ENCODE measurements at places on chromosomes 6 and 20.

DNA sequence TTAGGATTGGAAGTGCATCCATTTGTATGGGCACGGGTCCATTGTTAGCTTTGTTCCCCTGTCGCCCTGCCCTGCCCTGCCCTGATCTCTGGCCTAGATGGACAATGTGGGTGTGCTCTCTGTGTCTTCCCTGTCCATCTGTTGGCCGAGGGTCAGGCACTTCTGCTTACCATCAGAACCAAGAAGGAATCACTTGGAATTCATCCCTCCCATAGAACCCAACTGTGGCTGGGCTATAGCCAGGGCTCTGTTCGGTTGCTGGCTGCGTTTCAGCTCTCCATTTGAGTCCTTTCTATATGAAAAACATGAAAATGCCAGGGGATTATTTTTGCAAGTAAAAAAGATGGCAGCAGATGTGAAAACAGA is 26.6 kb upstream of the TULP4 start:
- DNase-seq: no peak

- no peak for DNase-seq
Measured at GRCh38 chr6:117409420-117409819, 16.3 kb downstream of the ROS1 start.

DNA sequence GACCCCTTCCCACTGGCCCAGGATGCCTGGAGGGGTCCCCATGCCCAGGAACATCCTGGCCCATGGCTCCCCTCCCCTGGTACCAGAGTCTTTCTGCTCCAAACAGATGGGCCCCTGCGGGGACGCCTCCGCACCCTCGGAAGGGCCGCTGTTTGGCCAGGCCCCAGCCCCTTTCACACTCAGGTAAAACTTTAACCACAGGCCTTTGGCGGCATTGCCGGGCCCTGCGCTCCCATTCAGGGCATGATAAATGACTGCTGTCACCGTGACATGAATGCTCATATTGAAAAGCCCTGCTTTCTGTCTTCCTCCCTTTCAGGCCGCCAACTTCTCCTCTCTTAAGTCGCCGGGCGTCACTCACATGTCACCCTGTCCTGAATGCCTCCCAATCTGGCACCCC is 141.5 kb upstream of the TOP1 start:
- no peak for DNase-seq

DNA sequence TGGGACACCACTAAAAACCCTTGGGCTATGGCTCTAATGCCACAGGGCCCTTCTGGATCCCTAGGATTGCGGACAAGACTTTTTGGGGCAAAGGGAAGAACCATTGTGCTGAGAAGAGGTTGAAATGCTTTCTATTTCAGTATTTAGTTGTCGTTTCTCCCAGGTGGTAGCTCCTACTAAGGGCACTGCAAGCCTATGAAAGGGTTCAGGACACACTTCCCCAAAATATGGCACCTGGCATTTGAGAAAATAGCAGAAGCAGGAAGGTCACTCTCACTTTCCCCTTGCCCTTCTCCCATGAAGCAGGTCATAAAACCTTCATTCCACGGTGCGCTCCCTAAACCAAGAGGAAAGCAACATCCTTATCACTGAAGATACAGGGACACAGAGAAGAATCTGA is 125.4 kb upstream of the GPR6 start:
- DNase-seq: no peak

DNA sequence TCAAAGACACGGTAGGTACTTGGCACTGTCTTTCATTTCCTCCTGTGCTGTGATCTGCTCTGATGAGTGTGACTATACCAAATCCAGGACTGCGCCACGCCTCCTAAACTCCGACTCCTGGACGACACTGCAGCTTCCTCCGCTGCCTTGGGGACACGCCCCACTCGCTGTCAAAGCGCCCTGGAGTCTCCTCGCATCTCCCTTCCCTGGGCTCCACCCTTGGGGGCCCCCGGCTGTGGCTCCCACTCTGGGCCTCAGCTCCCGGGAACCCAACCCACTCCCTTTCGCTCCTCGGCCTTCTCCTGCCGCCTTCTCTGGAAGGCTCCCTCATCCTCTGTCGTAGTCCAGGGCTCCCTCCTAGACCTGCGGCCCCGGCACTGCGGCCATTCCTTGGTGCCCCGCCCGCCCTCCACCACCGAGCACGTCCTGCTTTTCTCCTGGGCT is 61.2 kb downstream of the RSPH3 start:
- DNase-seq: no peak

DNA sequence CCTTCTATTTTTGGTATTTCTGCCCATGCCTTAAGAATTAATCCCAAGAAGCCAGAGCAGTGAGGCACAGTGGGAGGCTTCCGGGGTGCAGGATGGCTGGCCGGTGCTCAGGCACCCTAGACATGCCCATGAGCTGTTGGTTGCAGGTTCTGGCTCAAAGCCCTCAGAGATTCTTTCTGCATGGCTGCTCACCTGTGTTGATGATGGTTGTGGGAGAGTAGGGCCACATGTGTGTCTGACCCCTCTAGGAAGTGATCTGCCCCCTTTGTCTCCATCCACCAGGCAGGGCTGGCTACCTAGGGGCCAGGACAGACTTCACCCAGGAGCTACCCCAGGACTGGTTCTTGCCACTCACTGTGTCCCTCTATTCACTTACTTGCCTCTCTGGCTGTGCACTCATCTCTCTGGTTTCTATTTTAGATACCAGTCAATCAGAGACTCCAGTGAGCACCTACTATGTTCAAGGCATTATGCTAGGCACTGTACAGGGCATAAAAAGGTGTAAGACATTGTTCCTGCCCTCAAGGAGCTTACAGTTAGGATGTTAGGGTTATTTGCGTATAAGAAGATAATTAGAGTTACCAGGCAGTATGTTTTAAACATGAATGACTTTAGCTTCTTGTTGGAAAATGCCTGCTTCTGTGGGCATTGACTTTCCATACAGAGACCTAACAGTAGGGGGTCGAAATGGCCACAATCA is 16.8 kb downstream of the CD83 start:
- DNase-seq: no peak

DNA sequence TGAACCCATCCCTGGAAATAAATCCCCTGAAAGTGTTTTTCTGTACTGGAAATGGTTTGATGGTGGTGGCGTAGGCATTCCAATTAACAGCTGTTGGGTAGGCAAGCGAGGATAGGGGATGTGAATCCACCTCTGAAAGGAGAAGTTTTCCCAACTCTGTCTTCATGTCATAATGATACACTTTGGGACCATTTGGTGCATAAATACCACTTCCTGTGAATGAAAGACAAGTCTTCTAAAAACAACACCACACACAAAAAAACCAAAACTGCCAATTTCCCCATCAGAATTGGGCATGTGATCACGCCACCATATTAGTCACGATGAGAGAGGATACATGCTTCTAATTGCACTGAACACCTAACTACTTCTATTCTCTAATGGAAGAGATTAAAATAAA is 6.4 kb downstream of the VNN2 start:
- no peak for DNase-seq

DNA sequence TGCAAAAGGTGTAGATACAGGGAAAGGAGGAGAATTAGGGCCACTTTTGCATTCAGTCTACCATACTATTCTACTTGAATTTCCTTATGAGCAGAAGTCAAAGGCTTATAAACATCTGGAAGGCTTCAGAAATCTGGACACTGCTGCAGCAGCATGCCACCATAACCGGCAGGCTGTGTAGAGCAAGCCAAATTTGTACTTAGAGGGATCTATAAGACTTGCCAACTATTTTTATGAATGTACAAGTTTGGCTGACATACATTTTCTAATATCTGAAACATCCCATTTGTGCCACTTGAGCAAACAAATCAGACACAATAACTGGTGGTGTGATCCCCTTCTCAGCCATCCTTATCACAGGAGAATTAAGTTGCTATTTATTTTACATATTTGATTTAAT is 14.0 kb upstream of the PLCB1 start:
- DNase-seq: no peak

- DNase-seq: no peak
Measured at GRCh38 chr6:131175564-131175963, 40.3 kb downstream of the AKAP7 start.

GRCh38 chr6:167892835-167893815 is 66.4 kb downstream of the AFDN start:
- no peak for DNase-seq
